ENCODE measurements at places on chromosomes 3 and 15. TPM values are rescaled to one million over a fixed set of nuclear protein-coding genes. Genes with fewer than 3 reads are reported as not detected.

DNA sequence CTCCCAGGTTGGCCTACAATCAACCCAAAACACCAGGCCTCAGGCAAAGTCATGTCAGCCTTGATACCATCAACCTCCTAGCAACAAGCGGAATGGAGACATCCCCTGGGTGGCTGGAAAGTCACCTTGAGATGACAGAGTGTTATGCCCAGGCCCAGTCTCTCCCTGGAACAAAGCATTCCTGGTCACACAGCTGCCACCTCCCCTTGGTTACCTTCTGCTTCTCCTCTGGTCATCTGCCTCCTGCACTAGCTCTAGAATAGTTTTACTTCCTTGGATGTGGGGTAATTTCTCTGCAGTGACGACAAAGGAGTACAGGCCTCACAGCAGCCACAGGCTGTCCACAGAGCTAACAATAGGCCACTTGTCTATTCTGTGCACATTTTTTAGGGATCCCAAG is 114.9 kb downstream of the RFTN1 start:
- no peak for DNase-seq

PRR20G gene
- not detected for total RNA-seq

DNA sequence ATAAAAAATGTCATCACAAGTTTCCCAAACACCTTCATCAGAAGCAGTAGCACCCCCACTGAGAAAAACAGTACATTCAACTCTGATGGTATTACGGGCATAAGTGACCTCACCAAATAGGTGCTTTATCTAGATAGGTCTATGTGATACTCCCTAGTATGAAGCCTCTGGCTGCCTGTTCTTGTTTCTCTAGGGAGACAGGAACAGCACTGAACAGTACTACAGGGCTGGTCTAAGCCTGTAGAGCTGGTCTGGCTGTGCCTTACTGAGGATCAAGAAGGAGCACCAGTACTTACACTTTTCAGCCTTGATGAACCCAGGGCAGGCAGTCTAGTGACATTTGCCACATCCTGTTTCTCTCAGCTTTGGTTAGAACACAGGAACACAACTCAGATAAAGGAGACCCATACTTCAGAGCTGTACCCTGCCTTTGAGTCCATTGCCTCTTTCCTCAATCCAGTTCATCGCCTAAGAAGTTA is 35.9 kb downstream of the OXNAD1 start:
- no peak for DNase-seq

ADCY5 gene
- 30.7 TPM for total RNA-seq

DNA sequence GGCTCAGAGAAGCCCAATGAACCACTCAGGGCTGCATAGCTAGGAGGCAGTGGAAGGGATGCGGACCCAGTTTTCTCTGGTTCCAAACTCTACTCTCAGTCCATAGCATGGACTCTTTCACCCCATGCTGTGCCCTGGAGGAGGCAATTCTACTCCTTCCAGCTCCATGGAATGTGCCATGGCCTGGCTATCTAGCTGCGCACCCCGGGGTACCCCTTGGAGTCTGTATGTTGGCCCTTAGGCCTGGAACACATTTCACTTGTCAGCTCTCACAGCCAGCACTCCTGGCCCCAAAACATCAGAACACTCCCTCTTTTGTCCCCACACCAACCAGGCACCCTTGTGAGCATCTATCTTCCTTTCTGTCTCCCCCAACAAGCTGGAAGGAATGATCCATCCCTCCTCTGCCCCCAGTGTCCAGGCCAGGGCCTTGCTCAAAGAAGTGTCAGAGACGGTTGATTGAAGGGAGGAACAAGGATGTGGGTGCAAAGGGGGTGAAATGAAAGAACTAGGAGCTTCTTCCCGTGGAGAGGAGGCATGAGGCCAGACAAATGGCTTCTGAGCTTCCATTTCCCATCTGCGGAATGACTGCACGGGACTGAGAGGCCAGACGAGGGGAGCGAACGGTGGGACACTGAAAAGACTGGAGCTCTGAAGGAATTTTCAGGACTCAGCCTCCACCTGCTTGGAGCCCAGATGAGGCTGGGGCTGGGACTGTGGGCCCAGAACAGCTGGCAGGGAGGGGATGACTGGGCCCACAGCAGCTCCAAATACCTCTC is 2.8 kb downstream of the PRSS50 start:
- no peak for DNase-seq
